ENCODE measurements at places on chromosomes 7 and 10.

DNA sequence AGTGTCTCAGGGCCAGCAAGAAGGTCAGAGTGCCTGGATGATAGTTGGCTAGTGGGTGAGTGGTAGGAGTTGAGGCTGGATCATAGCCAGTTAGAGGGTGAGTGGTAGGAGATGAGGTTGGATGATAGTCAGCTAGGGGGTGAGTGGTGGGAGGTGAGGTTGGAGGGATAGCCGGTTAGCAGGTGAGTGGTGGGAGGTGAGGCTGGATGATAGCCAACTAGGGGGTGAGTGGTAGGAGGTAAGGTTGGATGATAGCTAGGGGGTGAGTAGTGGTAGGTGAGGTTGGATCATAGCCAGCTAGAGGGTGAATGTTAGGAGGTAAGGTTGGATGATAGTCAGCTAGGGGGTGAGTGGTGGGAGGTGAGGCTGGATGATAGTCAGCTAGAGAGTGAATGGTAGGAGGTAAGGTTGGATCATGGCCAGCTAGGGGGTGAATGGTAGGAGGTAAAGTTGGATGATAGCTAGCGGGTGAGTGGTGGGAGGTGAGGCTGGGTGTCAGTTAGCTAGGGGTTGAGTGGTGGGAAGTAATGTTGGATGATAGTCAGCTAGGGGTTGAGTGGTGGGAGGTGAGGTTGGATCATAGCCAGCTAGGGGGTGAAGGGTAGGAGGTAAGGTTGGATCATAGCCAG is 226.6 kb downstream of the SDK1 start:
- DNase-seq, result no peak

DNA sequence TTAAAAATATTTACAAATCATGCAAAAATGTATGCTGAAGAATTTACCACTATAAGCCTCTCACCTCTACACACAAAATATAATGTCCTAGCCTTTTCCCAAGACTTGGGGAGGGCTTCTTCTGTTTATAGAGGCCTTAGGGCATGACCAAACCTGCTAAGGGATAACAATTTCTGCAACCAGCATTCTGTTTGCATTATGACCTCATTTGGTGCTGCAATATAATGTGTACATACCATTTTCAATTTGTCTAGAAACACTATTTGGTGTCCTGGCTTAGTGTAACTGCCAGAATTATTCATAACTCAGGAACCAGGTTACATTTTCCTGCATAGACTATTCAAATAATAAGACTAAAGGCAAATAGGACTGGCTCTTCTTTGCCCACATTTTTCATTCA is 446.6 kb upstream of the SORCS1 start:
- DNase-seq, result no peak

DNA sequence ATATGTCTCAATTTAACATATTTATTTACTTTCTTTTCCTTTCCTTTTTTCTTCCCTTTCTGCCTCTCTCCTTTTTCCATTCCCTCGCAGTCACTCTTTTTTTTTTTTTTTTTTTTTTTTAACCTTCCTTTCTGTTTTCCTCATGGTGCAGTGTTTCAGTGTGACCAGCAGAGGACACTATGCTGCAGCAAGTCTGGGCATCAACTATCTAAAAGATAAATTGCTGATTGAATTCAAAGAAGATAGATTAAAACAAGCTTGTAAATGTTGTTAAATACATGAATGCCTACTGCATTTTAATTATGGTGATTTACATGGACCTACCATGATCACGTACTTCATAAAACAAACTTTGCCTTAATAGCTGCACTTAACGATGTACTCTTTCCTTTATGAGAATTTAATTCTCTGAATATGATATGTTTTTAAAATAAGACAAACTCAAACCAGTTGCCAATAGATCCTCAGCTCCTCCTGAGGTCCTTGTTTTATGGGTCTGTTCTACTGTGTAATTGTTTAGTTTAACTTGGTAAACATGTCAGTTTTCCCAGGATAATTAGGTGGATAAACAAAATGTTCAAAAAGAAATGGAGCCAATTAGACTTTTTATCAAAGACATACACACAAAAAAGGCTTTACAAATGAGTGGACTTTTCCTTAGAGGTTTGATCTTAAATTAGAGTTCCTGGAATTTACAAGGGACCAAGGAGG is 101.0 kb upstream of the AGR3 start:
- DNase-seq, result peak; percentile 24

DNA sequence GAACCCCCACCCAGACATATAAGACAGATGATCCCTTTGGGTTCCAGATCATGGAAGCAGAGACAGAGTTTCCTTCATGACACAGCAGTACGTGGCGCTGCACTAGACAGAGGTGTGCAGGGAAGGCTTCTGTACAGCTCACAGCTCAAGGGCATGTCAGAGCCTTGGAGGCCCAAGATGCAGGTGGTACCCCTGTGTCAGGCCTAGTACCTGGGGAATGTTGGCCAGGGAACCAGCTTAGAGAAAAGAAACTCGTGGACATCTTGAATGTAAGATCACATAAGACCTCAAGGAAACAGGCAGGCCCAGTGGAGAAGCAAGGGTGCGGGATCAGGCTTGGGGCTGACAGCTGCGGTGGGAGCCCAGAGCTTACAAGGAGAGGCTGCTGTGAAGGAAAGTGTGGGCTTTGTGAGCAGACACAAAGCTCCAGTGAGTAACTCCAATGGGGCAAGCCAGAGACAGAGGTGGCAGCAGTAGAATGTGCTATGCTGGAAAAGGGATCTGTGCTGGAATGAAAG is 91.4 kb downstream of the WDFY4 start:
- DNase-seq, result no peak

- no peak for DNase-seq
Observed at GRCh38 chr10:77647543-77648293, 10.1 kb upstream of the KCNMA1 start.

DNA sequence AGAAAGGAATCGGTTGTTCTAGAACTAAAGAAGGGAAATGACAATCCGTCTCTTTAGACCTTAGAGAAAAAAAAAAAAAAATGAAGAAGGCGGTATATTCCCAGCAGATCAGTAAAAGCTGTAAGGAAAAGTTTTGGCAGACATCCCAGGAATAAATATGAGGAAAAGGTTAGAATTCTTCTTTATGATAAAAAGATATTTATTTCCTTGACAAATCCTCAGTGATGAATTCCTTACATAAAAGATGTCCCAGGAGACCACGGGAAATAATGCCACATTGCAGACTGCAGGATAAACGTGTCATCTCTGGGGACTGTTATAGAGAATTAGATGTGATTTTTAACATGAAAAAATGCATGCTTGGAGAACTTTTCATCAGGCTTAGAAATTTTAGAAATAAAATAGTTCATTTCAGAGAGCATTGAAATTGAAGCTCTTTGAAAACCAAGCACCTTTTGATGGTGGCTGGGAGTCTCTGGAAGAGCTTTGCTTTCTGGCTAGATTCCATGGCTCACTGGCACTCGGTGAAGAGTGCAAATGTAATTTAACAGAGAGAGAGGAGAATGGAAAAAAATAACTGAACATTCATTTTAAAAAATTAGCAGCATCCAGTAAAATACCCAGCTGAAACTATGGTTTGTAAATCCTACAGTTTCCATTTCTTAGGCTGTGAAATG is 98.2 kb downstream of the PRPF18 start:
- DNase-seq, result no peak

DNA sequence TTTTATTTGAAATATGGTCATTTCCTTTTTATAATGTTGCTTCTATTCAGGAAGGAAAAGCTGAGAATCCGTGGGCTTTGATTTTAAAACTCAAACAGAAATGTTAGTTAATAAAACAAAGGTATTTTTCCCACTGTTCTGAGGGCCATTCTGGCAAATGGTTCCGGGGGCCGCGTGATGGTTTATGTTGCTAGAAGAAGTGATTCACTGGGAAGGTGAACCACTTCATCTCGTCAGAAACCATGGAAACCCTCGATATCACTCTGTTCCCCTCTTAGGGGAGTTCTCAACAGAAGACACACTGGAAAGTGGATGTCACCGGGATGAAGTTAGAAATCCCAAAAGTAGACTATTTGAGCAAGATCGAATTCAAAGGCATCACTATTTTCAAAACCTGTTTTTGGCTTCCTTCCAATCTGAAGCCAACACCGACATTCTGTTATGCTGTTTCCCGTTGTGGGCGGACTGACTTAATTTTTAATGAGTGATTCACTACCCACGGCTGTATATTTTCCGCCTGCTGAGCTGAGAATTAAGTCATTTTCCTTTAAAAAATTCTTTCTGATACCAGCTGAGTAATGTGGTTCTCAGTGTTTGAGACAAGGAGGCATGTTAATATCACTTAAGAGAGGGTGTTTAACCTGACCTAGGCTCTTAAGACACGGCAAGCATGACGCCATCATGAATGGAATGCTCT is 84.1 kb downstream of the PTPRE start:
- DNase-seq, result peak; percentile 67

- DNase-seq, result peak; percentile 70
Observed at GRCh38 chr7:26199301-26200037, 1.1 kb downstream of the HNRNPA2B1 start.

- no peak for DNase-seq
Observed at GRCh38 chr10:110456046-110456445, 41.7 kb upstream of the DUSP5 start.

DNA sequence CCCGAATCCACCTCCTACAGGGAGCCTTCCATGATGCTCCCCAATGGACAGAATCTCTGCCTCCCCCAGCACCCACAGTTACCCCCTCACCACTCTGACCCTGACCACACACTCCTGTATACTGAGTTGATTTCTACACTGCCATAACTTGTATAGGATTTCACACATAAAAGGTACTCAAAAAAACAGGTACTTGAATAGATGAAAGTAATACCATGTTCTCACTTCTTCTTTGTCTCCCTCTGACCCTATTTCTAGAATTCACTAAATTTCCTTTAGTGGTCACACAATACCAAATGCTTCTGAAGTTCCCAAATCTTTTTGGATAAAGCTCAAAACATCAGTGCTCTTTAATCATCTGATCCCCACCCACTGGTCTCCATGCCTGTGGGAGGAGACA is 45.4 kb downstream of the HSPA12A start:
- DNase-seq, result no peak

GRCh38 chr10:131735577-131735976 is 165.2 kb upstream of the PPP2R2D start:
- no peak for DNase-seq

- DNase-seq, result no peak
Observed at GRCh38 chr7:55690-56248, 136.6 kb upstream of the FAM20C start.

- no peak for DNase-seq
Observed at GRCh38 chr10:113202011-113202410, 252.0 kb downstream of the TCF7L2 start.

DNA sequence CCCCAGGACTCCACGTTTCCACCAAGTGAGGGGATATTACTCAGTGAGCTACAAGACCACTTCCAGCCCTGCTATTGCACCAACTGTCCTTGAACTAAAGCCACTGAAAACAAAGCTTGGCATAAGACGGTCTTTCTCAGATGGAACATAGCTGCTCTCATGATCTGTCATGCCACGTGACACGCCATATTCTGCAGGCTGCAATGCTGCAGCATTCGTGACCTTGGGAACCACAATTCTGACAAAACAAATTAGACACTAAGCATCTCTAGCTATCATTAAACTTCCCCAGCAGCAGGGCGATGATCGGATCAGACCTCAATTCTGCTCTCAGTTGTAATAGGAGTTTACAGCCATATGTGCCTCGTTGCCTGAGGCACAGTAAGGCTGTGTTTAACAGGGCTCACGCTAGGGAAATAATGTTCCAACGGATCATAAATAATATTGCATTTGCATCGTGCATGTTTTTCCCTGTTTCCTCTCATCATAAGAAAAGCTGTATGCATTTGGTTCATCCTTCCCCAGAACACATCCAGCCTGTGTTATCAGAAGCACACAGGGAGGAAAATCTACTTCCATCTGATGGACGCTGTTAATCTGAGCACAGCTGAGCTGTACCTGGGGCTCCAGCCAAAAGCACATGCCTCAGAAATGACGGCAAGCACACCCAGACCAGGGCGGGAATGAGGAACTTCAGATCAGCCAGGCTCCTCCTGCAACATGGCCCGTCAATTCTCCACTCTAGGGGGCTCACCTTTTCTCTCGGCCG is 38.6 kb upstream of the CNPY1 start:
- no peak for DNase-seq

DNA sequence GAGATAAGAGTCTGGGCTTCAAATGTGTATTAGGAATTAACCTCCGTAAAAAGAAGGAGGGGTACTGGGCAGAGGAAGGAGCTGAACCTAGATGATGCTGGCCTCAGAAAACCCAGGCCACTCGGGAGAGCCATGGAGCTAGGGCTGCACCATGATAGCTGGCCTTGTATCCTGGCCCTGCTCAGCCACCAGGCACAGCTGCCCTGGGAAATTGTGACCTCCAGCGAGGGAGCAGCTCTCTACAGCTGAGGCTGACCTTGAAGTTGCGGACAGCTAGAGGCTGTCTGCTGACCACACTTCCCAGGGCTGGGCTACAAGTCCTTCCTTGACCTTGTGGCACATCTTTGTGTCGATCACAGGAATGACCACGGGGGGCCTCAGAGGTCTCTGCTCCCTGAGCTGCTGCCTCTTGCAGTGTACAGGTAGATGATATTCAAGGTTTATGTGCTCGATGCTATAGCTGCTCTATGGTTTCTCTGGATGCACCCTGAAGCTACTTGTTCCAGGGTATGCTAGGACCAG is 38.3 kb upstream of the SLC35B4 start:
- DNase-seq, result no peak

DNA sequence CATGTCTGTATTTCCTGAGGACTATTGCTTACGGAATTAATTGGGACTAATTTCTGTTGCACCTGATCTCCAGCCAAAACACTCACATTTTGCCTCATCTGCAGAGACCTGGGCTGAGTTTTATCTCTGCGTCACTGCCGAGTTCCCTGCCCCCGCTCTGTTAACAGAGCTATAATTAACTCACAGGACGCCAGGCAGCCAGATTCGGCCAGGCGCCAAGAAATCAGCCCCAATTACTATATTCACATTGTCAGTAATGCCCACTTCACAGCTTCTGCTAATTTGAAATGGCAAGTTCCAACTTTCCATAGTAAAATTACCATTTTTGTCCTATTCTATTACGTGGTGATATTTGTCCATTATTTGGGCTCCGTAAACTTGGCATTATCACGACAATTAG is 130.5 kb downstream of the CUX1 start:
- DNase-seq, result no peak

DNA sequence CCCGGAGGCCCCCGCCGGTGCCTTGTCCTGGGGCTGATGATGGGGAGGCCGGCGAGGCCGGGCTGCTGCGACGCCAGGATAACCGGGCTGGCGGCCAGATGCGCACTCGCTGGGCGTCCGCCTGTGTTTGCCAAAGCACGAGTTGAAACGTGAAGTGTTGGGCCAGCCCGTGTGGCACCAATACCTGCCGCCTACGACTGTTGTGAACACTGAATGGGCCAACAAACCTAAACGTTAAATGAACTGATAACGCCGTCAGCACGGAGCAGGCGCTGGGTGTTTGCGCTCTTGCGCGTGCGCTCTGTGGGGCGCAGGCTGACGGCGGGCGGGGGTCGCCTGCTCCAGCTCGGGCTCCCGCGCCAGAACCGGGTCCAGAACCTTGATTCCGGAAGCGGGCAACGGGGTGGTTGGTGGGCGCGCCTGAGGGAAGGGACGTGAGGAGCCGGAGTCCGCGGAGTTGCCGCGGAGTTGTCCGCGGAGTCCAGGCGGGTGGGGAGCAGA is 658 bp downstream of the CYP2E1 start:
- DNase-seq, result no peak

Measured in activated naive CD4-positive, alpha-beta T cell treated with anti-CD3 and anti-CD28 coated beads, Interleukin-2, amount 50 U/mL, for 16 hours (primary cell).